ENCODE measurements at places on chromosomes 11 and 22.

DNA sequence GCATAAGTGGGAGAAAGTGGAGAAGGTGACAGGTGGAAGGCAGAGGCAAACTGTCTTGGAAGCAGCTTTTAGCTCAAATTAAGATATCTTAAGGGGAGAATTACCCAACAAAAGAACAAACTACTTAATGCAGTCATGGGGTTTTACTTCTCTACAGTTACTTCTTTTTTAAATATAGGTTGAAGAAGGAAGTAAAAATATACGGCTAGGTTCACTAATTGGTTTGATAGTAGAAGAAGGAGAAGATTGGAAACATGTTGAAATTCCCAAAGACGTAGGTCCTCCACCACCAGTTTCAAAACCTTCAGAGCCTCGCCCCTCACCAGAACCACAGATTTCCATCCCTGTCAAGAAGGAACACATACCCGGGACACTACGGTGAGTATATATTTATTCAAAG is 40.8 kb downstream of the PDHX start:
- DNase-seq, result no peak

GRCh38 chr11:118108513-118108912 is 21.8 kb upstream of the SMIM35 start:
- DNase-seq, result no peak

DNA sequence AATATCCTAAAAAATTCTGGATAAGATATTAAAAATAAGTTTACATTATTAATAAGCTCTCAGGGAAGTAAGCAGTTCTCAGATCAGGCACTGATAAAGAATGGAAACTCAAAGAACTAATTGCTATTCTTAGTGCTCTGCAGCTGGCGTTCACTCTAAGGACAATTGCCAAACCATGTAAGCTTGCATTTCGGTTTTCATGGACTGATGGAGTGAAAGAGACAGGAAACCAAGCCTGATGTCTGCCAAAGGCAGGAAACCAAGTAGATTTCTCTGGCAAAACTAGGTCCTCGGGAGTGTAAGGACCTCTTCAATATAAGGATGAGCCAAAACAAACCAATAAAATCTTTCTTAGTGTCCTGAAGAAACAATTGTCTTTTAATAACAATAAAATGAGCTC is 355.2 kb downstream of the RAB38 start:
- no peak for DNase-seq

GRCh38 chr22:38890377-38890776 is 18.4 kb upstream of the CBX6 start:
- DNase-seq, result no peak

- DNase-seq, result peak; percentile 8
These were observed 23.9 kb downstream of the LRFN4 start for GRCh38 chr11:66880496-66881450.

DNA sequence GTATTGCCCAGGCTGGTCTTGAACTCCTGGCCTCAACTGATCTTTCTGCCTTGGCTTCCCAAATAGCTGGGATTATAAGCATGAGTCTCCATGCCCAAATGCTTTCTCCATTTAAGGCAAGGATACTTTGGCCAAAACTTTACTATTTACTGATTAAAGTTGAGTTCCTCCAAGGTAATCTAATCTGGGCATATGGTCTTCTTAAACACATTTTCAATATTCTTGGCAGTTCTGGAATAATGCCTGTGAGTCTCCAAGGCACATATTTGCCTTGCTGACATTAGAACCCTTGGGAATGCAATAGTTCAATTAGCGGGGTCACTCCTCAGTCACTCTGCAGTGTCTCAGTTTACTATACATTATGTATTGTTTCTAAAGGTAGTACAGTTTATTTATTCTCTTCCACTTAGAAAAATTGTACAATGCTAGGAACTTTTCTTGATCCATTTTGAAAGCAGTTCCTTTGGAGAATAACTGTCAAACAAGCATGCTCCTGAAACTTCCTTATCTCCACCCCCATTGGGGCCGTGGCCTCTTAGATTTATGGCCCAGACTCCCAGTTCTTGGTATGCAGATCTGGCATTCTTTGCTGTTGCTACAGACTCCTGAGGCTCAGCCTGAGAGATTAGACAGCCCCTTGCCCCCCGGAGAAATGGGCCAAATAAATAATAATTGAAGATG is 13.1 kb upstream of the RAB38 start:
- no peak for DNase-seq

DNA sequence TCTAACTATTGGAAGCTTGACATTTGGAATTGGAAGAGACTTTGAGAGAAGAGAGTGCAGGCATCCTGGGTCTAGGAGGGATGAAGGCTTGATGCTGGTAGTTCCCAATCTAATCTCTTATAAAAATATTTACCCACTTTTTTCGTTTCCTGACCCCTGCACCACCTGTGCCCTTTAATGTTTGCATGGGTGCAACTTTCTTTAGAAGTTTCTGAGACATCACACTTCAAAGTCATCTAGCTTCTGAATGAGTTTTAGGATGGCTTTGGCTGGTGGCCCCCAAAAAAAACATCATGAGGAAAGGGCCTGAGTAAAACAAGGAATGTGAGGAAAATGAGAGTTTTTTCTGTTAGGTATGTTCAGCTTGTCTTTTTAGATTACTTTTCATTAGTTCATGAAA is 1.1 kb downstream of the POLD3 start:
- DNase-seq, result no peak

GRCh38 chr11:102608699-102609098 is 16.4 kb downstream of the MMP20 start:
- DNase-seq, result no peak

GRCh38 chr22:24460418-24461089 is 33.2 kb downstream of the ADORA2A start:
- no peak for DNase-seq

DNA sequence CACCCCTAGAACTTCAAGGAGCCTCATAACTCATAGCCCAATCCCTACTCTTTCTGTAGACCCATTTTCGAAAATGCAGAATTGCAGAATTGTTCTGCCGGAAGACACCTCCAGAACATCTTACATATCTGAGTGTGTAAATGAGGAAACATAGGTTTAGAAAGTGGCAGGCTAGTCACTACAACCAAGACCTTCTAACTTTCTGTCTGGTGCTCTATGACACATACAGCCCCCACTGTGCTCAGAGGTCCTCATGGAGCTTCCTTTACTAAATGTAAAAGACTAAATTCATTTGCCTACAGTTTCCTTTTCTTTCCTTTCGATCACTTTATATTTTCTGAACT is 132.1 kb upstream of the DDI1 start:
- DNase-seq, result no peak

GRCh38 chr11:12459374-12459773 is 82.0 kb downstream of the PARVA start:
- DNase-seq, result no peak

DNA sequence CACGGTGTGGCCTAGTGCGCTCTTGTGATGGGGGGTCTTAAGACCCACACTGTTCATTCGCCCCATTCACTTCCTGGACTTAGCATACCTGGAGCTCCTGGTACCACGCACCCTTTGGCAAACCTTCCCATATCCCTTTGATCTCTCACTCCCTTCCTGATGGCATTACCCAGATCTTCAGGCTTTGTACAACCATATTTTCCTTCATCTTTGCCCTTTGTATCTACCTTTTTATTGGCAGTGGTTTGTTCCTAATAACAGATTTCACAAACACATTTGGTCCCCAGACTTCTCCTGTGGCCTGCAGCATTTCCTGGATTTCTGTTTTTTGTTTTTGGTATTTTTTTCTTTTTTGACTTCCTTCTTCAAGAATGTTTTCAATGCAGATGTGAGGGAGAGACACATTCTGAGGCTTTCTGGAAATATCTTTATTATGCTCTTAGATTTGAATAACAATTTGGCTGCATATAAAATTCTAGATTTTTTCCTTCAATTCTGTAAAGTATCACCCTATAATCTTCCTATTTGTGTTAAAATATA is 16.1 kb upstream of the IFITM3 start:
- no peak for DNase-seq

- DNase-seq, result no peak
These were observed 33.6 kb upstream of the FIBIN start for GRCh38 chr11:26960281-26960680.

GRCh38 chr11:83779876-83780275 is 493.7 kb upstream of the CCDC90B start:
- no peak for DNase-seq

GRCh38 chr22:23786261-23786710 is 480 bp upstream of the SMARCB1 start:
- no peak for DNase-seq

- no peak for DNase-seq
These were observed 99.9 kb upstream of the FGF3 start for GRCh38 chr11:69918938-69919650.

- DNase-seq, result no peak
These were observed 600 bp upstream of the GPR83 start for GRCh38 chr11:94401773-94402265.

- DNase-seq, result no peak
These were observed 37.3 kb downstream of the FLI1 start for GRCh38 chr11:128731041-128731663.

GRCh38 chr11:63448646-63449045 is 42.3 kb downstream of the PLAAT5 start:
- DNase-seq, result no peak

GRCh38 chr11:79699246-79699645 is 258.4 kb upstream of the TENM4 start:
- DNase-seq, result no peak

DNA sequence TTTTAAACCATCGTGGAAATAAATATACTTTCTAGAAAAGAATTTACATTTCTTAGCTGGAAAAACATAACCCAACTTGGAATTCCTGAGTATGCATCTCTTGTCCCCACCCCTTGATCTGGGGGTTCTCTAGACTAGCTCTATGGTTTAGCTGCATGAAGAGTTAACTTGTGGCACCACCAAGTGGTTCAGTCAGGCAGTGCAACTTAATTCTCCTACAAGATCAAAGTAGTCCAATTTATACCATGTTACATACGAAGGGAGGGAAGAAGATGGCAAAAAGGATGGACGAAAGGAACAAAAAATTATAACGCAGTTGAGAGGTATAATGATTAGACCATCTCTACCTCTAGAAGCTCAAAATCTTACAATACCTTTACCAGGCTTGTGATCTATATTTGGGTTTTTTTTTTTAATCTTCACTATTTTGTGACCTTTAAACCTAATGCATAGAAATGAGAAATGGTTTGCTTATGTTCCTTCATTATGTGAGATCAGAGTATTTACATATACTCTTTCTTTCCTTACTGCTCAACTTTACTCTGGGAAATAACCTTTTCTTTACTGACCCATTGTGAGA is 28.5 kb upstream of the ALKBH3 start:
- peak; percentile 3 for DNase-seq

DNA sequence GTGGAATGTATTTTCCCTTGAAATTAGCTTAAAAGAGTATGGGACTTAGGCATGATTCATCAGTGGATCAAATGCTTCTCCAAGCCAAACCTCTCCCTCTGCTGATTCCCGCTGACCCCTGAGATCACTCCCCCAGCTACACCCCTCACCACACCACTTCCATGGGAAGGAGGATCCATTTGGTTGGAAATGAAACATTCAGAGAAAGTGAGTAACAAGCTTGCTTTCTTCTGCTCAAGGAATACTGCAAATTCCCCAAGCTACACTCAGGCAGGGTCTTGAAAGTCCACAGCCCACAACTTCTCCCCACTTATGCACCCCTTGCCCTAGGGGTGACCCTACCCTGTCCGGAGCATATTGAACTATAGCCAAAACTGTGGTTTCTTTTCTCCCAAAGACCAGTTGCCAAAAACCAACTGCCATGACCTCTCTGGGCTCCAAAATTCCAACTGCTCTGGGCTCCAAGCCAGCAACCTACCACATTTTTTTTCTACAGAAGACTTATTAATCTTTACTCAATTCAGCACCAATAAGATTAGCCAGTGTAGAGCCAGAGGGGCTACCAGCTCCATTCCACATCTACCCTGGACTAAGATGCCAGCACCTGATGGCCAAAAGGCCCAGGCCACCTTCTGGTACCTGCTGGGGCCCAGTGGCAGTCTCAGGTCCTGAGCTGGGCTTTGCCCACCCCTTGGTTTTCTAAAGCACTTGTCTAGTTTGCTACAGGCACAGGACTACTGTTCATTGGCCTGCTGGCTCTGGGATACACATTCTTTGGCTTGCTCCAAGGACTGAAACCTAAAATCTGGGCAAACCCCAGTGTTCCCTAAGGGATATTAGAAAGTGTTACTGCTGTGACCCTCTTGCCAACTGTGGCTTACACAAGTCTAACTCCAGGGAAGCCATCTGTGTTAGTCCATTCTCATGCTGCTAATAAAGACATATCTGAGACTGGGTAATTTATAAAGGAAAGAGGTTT is 101.1 kb downstream of the MICAL3 start:
- no peak for DNase-seq

DNA sequence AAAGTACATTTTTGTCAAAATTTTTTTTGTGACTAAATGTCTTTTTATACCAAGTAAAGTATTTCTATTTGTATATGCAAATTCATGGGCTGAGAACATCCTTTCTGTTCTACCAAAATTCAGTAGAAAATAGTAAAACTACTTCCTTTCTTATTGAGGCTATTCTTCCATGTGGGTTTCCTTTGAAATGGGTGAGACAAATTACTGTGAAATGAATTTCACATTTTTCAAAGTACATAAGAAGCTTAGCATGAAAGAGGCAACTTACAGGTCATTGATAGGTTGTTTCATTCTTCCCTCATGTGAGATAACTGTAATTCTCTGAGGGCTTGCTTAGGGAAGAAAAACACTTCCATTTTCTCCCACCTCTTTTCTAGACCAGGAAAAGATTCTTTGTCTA is 1.0 kb upstream of the OR6X1 start:
- DNase-seq, result no peak

DNA sequence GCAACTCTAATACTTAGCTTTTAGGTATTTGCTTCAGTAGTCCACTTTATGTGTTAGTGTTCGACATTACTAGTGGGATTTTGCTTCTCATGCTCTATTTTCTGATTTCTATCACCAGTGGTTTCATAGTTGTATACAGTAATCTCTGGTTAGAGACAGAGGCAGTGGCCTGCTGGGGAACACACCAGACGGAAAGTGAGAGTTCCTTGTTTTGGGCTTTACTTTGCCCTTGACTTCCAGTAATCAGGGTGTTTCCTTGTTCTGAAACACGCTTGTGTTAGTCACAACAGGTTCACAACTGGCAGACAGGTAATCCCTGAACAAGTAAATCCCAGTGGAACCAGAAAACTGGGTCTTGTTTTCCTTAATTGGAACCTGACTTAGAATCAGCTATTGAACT is 56.0 kb downstream of the PACS1 start:
- no peak for DNase-seq
